Keratinocyte (primary cell): ENCODE measurements at places on chromosomes 7 and 10.

DNA sequence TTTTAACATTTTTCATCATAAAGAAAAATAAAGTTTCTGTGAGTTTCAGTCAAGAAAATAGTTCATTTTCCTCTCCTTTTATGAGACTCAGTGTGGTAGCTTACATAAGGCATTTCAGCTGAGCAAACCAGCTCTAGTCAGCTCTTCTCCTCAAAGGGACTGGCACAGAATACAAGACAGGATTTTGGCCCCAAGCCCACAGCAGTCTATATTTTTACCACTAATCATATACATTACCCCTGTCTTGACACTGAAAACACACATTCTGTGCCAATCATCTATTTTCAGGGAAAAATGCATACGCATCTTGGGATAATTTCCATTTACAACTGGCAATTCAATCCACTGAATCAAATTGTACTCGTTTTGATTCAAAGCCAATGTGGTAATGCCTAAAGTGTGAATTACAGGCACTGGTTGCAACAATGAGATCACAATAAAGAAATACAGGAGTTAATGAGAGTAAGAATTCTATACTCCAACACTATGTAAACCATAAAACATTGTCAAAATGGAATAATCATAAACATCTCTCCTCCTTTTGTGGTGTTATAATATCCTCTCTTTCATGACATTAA, 186.4 kb downstream of the CACNA2D1 start:
- DNase-seq, result no peak

GRCh38 chr7:157886266-157886665, 549.5 kb downstream of the DNAJB6 start:
- DNase-seq, result no peak

DNA sequence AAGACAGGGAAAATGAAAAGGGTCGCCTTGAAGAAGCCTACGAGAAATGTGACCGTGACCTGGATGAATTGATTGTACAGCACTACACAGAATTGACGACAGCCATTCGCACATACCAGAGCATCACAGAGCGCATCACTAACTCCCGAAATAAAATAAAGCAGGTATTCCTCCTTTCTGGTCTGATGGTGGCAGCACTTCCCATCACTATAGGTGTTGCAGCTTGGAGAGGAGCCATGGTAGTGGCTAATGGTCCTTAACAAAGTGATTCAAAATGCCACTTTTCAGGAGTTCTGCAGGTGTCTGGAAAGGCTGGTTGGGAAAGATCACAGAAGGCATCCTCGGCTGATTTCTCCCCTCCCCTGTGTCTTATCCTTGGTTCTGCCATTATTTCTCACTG, 22.1 kb downstream of the EXOC4 start:
- DNase-seq, result no peak

- DNase-seq, result no peak
Observed at GRCh38 chr7:70673778-70674570, 458.0 kb upstream of the GALNT17 start.

DNA sequence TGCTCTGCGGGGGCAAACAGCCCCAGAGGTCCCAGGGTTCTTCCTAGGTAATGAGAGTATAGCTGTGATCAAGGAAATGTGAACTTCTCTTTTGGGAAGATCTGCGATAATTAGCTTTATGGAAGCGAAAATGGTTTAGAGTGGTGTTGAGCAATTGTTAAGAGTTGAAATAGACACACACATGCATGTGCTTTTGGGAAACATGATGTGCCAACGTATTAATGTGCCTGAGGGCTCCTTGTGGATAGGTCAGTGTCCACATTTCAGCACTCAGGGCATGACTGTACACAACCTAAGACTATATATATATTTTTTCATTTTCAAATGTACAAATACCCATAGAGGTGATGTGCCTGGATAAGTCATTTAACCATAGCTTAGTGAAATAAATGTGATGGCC, 67.0 kb downstream of the GSDME start:
- no peak for DNase-seq

DNA sequence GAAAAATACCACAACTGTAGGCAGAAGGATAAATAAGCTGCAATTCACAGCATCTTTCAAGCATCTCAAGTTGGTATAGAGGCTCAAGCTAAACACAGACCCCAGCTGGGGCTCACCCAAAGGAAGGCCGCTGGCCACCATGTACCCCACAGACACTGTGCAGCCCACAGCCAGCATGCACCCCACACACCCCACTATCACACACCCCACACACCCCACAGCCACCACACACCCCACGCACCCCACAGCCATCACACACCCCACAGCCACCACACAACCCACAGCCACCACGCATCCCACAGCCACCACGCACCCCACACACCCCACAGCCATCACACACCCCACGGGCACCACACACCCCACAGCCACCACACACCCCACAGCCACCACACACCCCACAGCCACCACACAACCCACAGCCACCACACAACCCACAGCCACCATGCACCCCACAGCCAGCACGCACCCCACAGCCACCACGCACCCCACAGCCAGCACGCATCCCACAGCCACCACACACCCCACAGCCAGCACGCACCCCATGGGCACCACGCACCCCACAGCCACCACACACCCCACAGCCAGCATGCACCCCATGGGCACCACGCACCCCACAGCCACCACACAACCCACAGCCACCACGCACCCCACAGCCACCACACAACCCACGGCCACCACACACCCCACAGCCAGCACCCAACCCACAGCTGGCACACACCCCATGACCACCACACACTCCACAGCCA, 214.7 kb downstream of the DNAJB6 start:
- no peak for DNase-seq

DNA sequence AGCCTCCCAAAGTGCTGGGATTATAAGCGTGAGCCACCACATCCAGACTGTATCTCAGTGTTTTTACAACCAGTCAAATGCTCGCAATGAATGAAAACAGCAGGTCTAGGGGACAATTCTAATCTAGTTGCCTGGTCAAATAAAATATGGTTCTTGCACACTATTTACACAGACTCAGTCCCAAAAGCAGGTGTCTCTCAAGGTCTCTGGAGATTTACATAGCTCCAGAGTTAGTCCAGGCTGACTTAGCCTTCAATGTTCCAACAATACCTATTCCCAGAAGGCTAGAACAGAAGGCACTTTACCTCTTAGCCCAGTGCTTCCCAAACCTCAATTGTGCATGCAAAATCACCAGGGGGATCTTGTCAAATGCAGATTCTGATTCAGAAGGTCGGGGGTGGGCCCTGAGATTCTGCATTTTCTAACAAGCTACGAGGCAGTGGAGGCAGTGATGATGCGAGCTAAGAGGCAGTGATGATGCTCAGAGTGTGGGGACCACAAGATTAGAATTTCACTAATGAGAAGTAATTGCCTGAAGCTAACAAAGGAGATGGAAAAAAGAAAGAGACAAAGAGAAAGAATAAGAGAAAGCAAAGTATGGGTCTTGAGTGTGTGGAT, 6.4 kb downstream of the KIAA1549 start:
- no peak for DNase-seq

GRCh38 chr10:106540645-106541044, 623.9 kb downstream of the SORCS1 start:
- DNase-seq, result no peak

DNA sequence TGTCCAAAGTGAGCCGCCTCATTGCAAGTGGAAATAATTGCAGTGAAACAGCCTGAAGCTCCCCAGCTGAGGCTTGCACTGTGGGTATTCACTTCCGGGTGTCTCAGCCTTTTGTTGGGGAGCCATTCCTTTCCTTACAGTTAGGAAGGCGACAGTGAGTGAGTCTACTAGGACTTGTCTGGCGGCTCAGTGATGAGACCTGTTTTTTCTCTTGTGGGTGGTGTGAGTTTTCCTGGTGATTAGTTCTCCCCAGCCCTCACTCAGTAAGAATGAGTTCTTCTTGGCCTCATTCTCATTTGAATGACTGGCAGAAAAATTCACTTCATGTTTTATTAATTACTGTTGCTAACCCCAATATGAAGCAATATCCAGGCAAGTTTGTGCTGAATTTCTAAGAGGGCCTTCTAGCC, 2.6 kb downstream of the PGAM1 start:
- no peak for DNase-seq

DNA sequence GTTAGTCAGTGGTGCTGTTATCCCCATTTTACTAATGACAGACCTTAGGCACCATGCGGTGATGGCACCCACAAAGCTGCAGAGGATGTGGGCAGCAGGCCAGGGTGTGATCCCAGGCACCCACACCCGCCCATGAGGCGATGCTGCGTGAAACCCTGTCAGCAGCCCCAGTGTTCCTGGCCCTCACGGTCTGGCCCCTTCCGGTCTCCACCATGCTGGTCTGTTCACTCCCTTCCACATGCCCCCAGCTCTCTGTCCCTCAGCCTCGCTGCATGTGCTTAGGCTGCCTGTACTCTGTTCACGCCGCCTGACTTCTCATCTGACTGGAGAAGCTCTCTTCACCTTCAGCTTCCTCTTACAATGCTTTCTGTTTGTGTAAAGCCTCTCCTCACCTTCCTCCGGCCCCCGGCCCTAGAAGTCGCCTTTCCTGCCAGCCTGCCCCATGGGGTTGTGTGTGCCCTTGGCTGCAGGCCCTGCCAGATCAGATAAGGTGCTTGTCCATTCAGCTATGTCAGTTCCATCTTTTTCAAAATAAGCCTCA, 17.6 kb upstream of the ORAI2 start:
- no peak for DNase-seq

DNA sequence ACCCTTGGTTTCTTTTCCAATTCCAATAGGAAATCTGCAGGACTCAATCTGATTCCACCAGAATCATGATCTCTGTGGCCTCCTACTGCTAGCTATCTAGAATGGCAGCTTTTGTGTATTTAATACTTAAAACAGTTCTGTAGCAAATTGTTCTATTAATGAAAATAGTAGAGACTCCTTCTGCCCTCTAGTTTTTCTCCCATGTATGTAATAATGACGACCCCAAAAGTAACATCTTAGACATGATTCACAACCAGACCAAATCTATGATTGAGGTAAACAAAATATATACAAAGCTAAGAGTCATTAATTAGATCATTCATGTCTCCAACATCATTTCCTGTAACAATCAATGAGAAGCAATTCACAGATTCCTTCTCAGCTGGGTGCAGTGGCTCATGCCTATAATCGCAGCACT, 259.1 kb upstream of the MKLN1 start:
- no peak for DNase-seq

DNA sequence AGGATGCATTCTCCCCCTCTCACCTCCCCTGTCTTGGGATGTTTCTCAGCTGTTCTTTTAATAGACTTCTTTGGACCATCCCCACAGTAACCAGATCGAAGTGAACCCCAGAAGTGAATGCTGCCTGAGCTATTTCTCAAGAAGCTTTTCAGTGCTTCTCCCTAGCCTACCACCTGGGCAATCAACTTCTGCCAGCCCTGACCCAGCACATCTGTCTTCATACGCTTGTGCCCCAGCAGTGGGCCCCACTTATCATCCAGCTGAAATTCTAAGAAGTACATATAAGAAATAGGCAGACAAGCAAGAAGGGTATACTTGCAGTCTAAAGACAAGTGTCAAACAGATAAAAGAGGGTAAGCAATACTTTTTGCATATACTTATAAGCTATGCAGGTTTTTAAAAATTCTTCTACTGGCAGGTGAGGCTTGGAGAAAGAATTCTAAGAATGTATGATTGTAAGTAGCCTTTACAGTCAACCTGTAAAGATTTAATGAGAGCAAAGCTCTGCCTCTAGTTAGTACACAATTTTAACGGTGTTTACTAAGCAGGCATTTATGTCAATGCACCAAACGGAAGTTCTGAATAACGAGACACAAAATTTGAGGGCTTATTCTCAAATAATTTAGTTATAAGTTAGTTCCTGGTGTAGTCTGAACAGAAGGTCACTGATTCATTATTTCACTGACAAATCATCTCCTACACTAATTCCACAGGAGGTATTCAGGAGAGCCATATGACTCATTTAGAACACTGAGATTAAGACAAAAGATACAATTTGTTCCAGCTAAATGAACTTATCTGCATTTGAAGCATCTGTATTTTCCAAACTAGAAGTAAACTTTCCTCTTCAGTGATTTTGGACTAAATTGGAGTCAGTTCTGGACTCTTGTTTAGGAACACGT, 83.3 kb downstream of the RNLS start:
- DNase-seq, result no peak

DNA sequence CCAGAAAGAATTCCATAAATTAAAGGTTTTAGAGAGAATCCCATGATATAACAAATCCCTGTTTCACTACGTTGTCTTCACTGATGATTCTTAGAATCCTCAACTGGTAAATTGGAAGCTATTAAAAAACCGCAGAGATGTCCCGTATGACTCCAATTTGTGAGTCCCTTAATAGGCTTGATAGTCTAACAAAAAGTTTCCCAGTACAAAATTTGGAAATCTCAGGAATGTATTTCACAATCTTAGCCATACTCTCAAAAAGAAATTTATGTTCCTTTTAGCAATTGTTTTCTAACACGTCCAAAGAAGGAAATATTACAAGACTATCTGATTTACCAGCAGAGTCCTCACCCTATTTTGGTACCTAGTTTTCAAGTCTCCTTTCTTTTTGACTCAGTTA, 2.5 kb downstream of the TES start:
- DNase-seq, result no peak

DNA sequence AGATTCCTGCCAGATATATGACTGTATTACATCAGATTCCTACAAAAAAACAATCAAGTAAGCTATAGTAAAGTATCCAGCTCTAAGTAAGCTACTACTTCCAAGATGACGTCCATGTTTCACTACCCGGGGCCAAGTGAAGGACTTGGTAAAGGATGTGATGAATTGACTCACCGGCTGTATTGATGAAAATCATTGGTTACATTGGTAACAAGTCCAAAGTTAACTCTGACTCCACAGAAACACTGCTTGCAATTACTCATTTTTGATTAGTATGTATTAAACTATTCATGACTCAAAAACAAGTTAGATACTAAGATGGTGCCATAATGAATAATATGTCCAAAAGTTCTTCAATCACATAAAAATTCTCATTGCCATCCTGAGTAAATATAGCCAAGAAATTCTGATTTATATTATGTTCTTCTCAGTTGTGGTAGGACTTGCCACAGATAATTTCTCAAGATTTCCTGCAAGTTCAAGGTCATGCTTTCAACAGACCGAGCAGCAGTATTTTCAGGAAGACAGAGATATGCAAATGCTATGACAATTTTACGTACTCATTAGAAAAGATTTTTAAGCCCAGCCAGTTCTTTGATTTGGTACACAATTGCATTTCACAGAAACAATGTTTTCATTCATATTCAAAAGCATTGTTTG, 12.6 kb upstream of the DNAJC1 start:
- DNase-seq, result no peak

DNA sequence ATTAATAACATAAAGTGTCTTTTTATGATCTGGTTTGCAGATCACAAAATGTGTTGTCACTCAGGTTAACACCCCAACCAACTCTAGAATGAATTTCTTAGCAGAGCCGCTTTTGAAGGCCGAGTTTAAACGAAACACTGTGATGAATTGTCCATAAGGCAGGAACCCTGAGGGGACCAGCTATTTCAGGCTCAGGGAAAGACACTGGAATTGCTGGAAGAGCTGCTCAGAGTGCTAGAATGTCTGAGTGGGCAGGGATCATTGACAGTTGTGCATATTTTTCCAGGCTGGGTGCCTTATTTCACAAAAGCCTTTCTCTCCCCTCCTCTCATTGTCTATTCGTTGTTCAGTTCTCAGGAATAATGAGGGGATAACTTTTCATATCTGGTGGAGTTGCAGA, 68.7 kb upstream of the PRKG1 start:
- no peak for DNase-seq

GRCh38 chr7:128304212-128304611, 39.5 kb downstream of the RBM28 start:
- no peak for DNase-seq

- no peak for DNase-seq
Observed at GRCh38 chr7:27088002-27088922, 7.5 kb downstream of the HOXA1 start.
